ENCODE measurements at places on chromosomes 11 and 22. TPM values are rescaled to one million over a fixed set of nuclear protein-coding genes. Genes with fewer than 3 reads are reported as not detected.

Gene OR52E8
- not detected for total RNA-seq

Gene MPPED1
- total RNA-seq = 0.28 TPM

Gene GAB4
- not detected for total RNA-seq

Gene YPEL1
- 5.4 TPM for total RNA-seq

Gene MAP6
- 0.77 TPM for total RNA-seq

Gene GNAZ
- total RNA-seq = 5.0 TPM

Gene TNNT3
- not detected for total RNA-seq

Gene APOA4
- not detected for total RNA-seq

Gene NCR3LG1
- 0.94 TPM for total RNA-seq

Gene TSGA10IP
- 3.1 TPM for total RNA-seq

Gene AGBL2
- 4.3 TPM for total RNA-seq

Gene DMC1
- 6.8 TPM for total RNA-seq

Gene CHRM1
- total RNA-seq = not detected

Gene MAPK8IP2
- 5.7 TPM for total RNA-seq

Gene POU2AF3
- total RNA-seq = 0.52 TPM

Gene TRIM66
- total RNA-seq = 2.1 TPM

Gene ACR
- total RNA-seq = not detected

Gene RNF169
- 13.0 TPM for total RNA-seq

Gene C22orf23
- 0.55 TPM for total RNA-seq

Gene SCGB1A1
- not detected for total RNA-seq

Gene DDIAS
- total RNA-seq = 18.6 TPM

Gene MCHR1
- total RNA-seq = 2.8 TPM

Gene SMC1B
- not detected for total RNA-seq

Gene OR52I2
- not detected for total RNA-seq

Gene DNAJB7
- not detected for total RNA-seq

Gene TRIM6
- total RNA-seq = 14.1 TPM

Gene DAGLA
- total RNA-seq = 4.3 TPM

Gene OR10A2
- not detected for total RNA-seq

Gene OR4C11
- not detected for total RNA-seq

Gene C22orf31
- total RNA-seq = not detected

Gene KDELR3
- 7.2 TPM for total RNA-seq

Gene BLID
- not detected for total RNA-seq

Gene ZP1
- total RNA-seq = not detected

Gene OR2AG1
- not detected for total RNA-seq

Gene C22orf39
- total RNA-seq = 17.4 TPM

Gene RNF215
- 24.5 TPM for total RNA-seq

Gene RFPL1
- not detected for total RNA-seq

Gene OR51B5
- total RNA-seq = not detected

Gene TBX10
- not detected for total RNA-seq

Gene MAPK8IP1
- 30.2 TPM for total RNA-seq

Gene SCUBE1
- 1.2 TPM for total RNA-seq

Gene MICAL2
- 6.0 TPM for total RNA-seq

Gene ELP4
- 15.7 TPM for total RNA-seq

Gene PATE4
- not detected for total RNA-seq

Gene PTGDR2
- total RNA-seq = 0.07 TPM

Gene HTR3B
- total RNA-seq = not detected

Gene IGLL1
- total RNA-seq = not detected

Gene PEX16
- total RNA-seq = 28.6 TPM

Gene OR4A16
- not detected for total RNA-seq

Gene ANO1
- 10.9 TPM for total RNA-seq

All from H9 (cell line).